Stimulated activated CD4-positive, alpha-beta T cell treated with anti-CD3 and anti-CD28 coated beads, TNF-alpha, amount 100 ng/mL, for 1 hour (primary cell): ENCODE measurements at places on chromosomes 7 and 10.

- DNase-seq, result peak; percentile 71
Measured at GRCh38 chr7:48035301-48035966, at the start of gene C7orf57. Gene C7orf57, plus strand, starts transcription at chr7:48035543. Its CDS starts 766 bp downstream, at chr7:48036309.

DNA sequence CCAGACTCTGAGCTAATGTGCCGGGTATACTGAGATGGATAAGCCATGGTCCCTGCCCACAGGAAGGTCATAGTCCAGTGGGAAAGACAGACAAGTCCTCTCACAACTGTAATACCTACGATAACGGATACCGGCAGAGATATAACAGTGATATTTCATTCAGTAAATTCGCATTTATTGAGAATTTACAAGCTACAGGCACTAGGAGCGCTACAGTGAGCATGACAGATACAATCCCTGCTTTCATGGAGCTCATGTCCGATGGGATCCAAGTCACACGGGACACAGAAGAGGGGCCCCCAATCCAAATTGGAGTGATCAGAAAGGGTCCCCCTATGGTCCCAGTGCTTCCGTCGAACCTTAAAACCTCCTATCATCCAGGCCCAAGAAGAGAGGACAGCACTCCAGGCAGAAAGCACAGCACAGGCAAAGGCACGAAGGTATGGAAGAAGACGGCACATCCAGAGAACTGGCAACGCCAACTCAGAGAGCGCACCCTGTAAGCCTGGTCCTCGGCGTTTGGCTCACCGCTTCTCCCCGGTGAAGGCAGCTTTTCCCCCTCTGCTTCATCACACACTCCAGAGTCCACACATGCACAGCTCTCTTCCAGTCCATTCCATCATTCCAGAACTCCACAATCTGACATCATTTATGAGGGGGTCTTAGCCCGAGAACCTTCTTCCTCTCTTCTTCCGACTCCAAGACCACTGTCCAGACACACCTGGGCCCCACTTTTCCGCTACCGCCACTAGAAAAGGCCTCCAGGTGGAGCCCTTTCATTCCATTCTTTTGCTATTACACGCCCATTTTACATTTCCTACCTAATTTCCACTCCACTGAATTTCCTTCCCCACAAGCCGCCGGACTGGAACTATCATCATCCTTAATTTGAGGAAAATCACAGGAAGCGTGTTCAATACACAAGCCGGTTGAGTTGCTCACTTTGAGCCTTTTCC, 47.8 kb upstream of the NKX2-3 start:
- no peak for DNase-seq

DNA sequence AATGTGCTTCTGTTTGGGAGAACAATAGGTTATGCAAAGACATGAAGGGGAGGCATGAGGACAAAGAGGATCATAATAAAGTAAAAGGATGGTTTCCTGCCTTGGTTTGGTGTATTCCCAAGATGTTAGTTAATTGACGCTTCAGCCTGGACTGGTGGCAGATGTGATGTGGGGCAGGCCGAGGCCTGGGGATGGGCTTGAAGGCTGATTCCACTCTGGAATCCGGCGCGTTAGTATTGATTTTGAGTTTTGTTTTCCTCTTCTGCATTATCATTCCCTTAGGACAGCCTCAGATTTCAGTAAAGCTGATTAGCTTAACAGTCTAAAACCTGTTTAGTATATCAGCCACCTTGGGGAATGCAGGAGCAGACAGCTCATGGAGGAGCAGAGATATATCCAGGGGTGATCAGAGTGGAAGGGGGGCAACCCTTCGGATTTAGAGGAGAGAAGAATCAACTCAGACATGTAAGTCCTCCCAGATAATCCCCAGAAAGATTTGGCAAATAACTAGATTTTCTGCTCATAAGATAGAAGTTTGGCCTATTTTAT, 159.8 kb upstream of the MTPN start:
- DNase-seq, result no peak

GRCh38 chr7:77217474-77218185, 18.0 kb upstream of the FGL2 start:
- DNase-seq, result no peak

DNA sequence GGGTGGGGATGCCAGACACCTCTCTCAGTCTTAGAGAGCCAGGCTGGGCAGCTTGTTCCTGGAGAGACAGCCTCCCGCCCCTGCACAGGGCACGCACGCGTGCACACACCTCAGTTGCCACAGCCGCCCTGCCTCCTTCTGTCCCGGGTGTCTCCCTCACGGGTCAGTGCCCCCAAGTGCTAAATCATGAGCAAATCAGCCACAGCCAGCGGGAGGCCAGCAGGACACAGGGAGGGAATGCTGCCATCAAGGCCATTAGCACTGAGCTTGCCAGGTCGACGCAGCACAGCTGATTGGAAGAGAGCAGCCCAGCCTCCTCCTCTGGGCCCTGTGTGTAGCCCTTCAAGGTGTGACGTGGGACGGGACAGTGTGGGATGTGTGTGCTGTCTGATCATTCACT, 130.4 kb downstream of the CDH23 start:
- DNase-seq, result no peak

DNA sequence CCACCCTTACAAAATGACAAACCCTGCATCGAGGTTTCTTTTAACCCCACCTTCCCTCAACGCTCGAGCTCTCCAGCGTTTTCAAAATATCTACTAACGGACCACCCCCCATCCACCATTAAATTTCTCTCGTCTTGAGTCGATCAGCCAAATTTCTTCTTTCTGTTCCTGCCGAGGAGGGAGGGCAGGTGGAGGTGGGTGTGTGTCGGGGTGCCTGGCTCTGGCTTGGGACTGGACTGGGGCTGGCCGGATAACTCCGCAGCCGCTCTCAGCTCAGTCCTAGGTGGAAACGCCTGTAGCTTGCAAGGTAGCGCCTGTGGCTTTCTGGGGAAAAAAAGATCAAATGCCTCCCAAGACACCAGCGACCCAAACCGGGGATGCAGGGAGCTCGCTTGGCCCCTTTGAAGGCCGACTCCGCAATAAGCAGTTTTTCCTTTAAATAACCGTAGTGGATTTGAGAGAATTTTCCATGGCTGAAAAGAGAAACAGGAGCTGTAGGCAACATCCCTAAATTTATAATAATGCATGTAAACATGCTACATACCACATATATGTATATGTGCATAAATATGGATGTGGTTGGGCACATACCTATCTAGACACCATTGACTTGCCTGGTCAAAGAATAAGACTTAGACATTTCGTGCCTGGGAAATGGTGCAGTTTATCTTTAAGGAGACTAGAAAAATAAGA, 1.9 kb upstream of the TMEM178B start:
- DNase-seq, result no peak

GRCh38 chr7:120165227-120165626, 107.7 kb upstream of the KCND2 start:
- no peak for DNase-seq

- no peak for DNase-seq
Measured at GRCh38 chr10:36345807-36346206, 703.7 kb upstream of the FZD8 start.

- DNase-seq, result no peak
Measured at GRCh38 chr10:10677479-10677878, 340.2 kb upstream of the CELF2 start.

GRCh38 chr7:101712652-101713051, 83.6 kb upstream of the MYL10 start:
- DNase-seq, result no peak
